ENCODE measurements at places on chromosomes 5 and 9. TPM values are rescaled to one million over a fixed set of nuclear protein-coding genes. Genes with fewer than 3 reads are reported as not detected.

GRCh38 chr5:68134033-68134668 is 81.4 kb upstream of the PIK3R1 start:
- peak; percentile 68 for ATAC-seq

DNA sequence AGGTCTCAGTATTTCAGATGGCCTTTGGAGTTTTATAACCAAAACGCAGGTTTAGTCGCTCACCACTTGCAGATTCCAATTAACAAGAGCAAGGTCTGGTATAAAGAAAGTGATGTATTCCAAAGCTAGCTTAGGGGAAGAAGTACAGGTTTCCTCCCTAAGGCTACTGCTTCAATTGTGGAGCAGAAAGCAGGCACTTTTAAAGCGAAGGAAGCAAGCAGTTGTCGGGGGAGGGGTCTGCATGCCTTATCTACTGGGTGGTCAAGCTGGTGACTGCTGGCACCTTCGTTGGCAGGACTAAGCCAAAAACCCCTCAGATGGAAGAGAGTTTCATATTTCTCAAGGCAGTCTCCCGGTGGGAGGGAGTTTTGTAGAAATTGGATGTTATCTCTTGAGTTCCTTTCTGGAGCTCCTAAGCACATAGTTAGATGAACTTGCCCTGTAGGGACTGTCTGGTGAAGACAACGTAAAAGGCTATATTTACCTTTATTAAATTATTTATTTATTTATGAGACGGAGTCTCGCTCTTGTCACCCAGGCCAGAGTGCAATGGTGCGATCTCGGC is 1.6 kb upstream of the TMEM245 start:
- ATAC-seq, result no peak

DNA sequence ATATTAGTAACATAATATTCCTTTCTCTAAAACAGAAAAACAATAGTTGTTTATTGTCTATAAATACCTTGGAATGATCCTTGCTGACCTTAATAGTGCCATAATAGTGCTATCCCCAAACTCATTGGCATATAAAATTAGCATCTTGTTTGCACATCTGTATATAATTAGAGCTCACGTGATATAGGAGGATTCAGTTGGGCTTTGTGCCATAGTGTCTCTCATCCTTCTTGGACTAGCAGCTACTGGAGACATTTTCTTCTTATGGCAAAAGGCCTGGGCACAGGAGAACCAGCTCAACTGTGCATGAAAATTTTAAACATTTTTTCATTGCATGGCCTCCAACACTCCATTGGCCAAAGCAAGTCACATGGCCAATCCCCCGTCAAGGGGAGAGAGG is 342.5 kb downstream of the SPATA31D1 start:
- ATAC-seq, result no peak

SPOUT1 gene
- 42.6 TPM for total RNA-seq
